Mesenchymal stem cell (in vitro differentiated cells and primary cell): ENCODE measurements at places on chromosomes 7 and 10.

GRCh38 chr7:99290980-99291607, 18.5 kb downstream of the MYH16 start:
- peak; percentile 60 for DNase-seq

GRCh38 chr7:107696330-107696946, 35.8 kb downstream of the SLC26A4 start:
- no peak for DNase-seq

GRCh38 chr10:17122726-17123661, 6.6 kb downstream of the CUBN start:
- peak; percentile 73 for DNase-seq

GRCh38 chr10:131310551-131311401, 745 bp downstream of the TCERG1L start:
- DNase-seq, result no peak

DNA sequence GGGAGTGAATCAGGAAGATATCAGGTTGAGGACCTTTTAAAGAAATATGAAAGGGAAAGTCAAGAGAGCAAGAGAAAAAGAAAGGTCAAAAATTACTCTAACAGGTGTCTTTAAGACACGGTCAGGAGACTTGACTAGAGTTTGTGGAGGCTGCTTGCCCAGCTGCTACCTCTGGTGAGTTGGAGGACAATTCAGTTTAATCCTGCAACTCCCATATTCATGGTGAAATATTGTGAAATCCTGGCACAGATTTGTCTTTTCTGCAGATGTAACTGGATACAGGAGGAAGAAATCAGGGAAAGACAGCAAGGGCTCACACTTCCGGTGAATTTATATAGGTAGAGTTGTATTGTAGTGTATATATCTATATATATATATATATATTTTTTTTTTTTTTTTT, 93.5 kb downstream of the AKAP9 start:
- DNase-seq, result no peak
